ENCODE measurements at places on chromosomes 6 and 20.

DNA sequence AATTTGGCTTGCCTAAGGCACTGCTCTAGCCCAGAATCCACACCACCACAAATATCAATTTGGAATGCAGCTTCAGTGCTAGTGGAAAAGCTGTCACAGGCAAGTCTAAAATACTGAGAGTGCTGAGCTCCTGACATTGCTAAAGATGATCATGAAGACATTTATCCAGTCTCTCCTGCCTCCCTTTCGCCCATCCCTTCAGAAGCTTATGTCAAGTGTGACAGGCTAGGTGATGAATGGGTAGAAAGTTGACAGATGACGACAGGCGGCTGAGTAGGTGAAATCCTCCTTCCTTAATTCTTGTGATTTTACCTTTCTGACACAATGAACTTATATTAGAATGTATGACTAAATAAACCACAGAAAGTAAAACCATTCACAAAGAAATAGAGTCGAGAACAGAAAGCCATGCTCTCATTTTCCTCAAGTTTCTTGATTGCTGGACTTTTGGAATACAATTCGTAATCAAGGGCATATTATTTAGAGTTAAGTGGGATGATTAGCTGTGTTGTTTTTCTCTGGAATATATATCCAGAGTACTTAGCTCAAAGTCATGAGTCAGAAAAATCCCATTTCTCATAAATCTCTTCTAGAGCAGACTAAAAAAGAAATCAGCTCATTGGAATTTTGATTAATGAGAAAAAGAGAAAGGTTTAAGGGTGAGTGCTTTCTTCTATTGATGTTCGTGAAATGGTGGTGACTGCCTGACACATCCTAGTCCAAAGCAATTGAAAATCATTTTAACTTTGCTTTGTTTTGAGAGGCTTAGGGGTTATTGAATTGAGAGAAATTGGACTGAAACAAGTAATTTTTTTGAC, 1228.2 kb upstream of the CITED2 start:
- no peak for DNase-seq

- peak; percentile 21 for DNase-seq
Observed at GRCh38 chr6:34792605-34793500, 970 bp downstream of the BLTP3A start.

GRCh38 chr20:63551068-63551467, 2.9 kb upstream of the FNDC11 start:
- DNase-seq = no peak

- peak; percentile 9 for DNase-seq
Observed at GRCh38 chr20:20003031-20003954, 13.9 kb upstream of the NAA20 start.

GRCh38 chr6:134637282-134637681, 312.6 kb downstream of the ALDH8A1 start:
- no peak for DNase-seq

DNA sequence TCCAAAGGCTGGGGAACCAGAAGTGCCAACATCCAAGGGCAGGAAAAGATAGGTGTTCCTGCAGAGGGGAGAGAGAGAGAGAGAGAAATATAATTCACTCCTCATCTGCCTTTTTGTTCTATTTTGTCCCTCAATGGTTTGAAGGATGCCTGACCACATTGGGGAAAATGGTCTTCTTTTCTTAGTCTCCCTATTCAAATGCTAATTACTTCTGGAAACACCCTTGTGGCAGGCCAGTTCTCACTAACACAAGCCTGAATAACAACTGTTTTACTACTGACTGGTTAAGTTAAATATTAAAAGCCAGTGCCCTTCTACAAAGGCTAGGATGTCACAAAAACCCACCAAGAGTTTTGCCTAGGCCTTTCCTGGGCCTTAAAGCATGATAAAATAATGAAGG, 425.4 kb upstream of the HTR1E start:
- no peak for DNase-seq

GRCh38 chr6:138393871-138394783, 9.9 kb upstream of the HEBP2 start:
- DNase-seq = no peak
